ENCODE measurements at places on chromosomes 12 and 14.

- H3K36me3 ChIP-seq = no peaks in the 10 kb centered on the region
- H3K27ac ChIP-seq = no peak within 1 kb of the TSS
- H3K27me3 ChIP-seq = peaks cover 84% of the 10 kb centered on the region
- peak within 1 kb of the TSS; percentile 79 for H3K4me3 ChIP-seq
- DNase-seq = peak; percentile 68
- H3K4me1 ChIP-seq = peaks cover 6% of the 10 kb centered on the region
Measured at GRCh38 chr14:32938719-32939253, at the start of gene NPAS3. Gene NPAS3, plus strand, starts transcription at chr14:32938879.

- H3K27me3 ChIP-seq = no peaks in the 10 kb centered on the region
- no peaks in the 10 kb centered on the region for H3K36me3 ChIP-seq
- H3K27ac ChIP-seq = no peak overlapping the region
- no peak overlapping the region for H3K4me3 ChIP-seq
- peaks cover 3% of the 10 kb centered on the region for H3K4me1 ChIP-seq
Measured at GRCh38 chr12:39378341-39378740, 64.6 kb downstream of the KIF21A start.

GRCh38 chr12:2322554-2323120, 269.9 kb downstream of the CACNA1C start:
- H3K4me3 ChIP-seq = no peak overlapping the region
- H3K4me1 ChIP-seq = peaks cover 43% of the 10 kb centered on the region
- peak overlapping the region; percentile 42 for H3K27ac ChIP-seq

DNA sequence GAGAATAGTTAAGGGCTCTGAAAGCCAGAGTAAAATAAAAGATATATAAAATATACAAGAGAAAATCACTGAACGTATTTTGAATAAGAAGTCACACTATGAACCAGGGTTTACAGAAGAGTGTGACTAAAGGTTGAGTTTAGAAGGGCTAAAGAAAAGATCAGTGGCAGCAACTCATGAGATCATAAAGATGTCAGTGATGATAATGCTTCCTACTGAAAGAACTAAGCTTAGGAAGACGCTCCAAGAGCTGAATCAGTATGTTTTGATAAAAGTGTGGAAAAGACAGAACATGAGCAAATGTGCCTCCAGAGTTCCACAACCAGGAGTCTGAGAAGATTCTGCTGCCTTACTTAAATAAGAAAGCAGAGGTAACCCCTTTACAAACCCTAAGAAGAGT, 74.6 kb downstream of the KITLG start:
- H3K4me3 ChIP-seq = no peak overlapping the region
- no peak for DNase-seq
- H3K27ac ChIP-seq = no peak overlapping the region
- H3K27me3 ChIP-seq = no peaks in the 10 kb centered on the region
- H3K36me3 ChIP-seq = no peaks in the 10 kb centered on the region
- H3K4me1 ChIP-seq = no peaks in the 10 kb centered on the region

DNA sequence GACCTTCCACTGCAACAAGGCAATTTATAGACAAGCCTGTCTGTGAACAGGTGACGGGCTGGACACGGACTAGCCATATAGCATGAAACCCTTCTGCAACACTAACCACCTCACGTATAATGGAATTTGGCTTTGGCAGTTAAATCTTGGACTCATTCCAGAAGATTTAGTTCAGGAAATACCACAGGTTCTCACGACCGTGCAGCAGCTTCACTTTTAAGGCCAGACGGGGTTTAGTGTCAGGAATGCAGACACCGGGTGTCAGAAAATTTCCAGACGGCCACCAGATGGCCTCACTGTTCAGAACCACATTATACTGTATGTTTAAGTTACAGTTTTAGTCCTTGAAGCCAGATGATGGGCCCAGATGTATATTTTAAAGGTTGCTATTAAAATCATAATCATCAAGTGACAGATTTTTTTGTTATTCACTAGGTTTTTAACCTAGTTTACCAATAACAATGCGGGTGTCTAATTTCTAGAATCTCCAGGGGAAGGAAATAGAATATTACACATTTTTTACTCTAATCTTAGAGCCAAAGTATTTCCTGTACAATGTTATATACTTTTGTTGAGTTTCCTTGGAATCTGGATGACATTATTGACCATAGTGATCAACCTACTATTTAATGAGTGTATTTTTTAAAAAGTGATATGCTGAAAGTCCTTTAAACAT, 90.5 kb upstream of the TMPO start:
- no peak overlapping the region for H3K4me3 ChIP-seq
- no peaks in the 10 kb centered on the region for H3K36me3 ChIP-seq
- H3K27ac ChIP-seq = no peak overlapping the region
- H3K4me1 ChIP-seq = peaks cover 7% of the 10 kb centered on the region

GRCh38 chr12:116544656-116545055, 14.5 kb upstream of the MAP1LC3B2 start:
- H3K27ac ChIP-seq = no peak overlapping the region
- peaks cover 21% of the 10 kb centered on the region for H3K4me1 ChIP-seq
- no peaks in the 10 kb centered on the region for H3K36me3 ChIP-seq
- DNase-seq = no peak
- no peak overlapping the region for H3K4me3 ChIP-seq
- no peaks in the 10 kb centered on the region for H3K27me3 ChIP-seq

DNA sequence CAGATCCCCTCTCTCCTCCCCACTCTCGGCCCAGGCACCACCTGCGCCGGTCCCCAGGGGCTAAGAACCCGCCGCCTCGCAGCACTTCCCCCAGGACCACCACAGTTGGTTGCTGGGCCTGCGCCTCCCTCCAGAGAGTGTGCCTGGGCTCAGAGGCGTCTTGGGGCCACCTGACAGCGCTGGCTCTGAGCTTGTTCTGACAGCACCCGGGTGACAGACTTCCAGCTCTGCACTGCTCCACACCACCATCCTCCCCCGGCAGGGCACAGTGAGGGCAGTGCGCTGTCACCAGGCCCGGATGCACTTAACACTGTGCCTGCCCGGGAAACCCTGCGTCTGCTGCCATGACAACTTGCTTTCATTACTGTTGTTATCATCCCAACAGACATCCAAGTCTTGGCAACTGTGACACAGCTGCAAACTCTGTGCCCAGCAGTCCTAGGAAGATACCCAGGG, 6.6 kb downstream of the BRF1 start:
- no peaks in the 10 kb centered on the region for H3K27me3 ChIP-seq
- DNase-seq = no peak
- no peaks in the 10 kb centered on the region for H3K4me1 ChIP-seq
- H3K4me3 ChIP-seq = no peak overlapping the region

DNA sequence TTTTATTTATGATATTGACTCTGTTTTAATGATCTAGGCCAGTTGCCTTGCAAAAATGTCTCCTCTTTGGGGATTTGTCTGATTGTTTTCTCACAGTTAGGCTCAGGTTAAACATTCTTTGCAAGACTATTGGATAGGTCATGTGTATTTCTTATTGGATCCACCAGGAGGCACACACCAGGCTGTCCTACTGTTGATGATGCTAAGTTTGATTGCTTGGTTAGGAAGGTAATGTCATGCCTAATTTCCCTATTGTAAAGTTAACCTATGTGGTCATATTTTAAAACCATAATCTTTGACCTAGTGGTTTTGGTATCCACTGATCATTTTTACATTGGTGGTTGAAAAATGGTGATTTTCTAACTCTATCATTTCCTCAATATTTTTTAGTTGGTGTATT, 137.1 kb downstream of the BRMS1L start:
- H3K4me1 ChIP-seq = no peaks in the 10 kb centered on the region
- no peak for DNase-seq

GRCh38 chr14:92931681-92932447, 8.9 kb downstream of the CHGA start:
- H3K27me3 ChIP-seq = no peaks in the 10 kb centered on the region
- no peaks in the 10 kb centered on the region for H3K4me1 ChIP-seq
- no peak overlapping the region for H3K4me3 ChIP-seq
- H3K36me3 ChIP-seq = no peaks in the 10 kb centered on the region
- H3K27ac ChIP-seq = no peak overlapping the region

DNA sequence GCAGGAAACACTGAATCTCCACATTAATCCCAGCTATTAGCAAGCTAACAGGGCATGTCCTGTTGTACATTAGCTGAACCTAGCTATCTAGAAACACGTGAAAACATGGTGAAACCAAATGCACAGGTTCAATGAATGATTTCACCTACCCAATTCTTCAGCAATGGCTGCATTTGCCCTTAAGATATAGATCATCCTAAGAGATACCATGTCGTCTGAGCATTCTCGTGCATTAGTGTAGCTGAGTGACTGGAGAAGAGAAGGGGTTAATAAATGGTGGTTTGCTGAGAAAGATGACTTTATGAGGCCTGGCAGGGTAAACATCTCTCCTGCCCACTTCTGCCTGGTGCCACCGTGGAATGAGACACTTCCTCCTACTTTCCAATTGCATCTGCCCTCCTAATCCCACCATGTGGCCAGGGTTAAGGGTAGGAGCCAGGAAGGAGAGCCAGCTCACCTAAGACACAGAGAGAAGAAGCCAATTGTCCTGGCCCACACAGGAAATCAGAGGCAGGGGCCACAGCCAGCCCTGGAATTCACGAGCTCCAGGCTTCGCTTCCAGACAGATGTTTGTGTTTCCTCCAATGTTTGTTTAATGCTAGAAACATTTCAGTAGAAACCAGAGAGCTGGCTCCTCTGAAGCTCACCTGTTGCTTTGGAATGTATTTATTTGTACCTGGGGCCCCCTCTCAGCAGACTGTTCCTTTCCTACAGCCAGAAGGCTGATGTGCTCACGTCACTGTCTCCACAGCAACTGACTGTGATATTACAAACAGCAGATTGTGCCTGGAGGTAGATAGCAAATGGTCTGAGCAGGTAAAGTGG, 126.0 kb upstream of the PARP11 start:
- H3K27ac ChIP-seq = no peak overlapping the region
- H3K36me3 ChIP-seq = no peaks in the 10 kb centered on the region
- H3K4me3 ChIP-seq = no peak overlapping the region
- no peak for DNase-seq

- H3K27ac ChIP-seq = no peak overlapping the region
- DNase-seq = no peak
- peaks cover 2% of the 10 kb centered on the region for H3K36me3 ChIP-seq
- no peaks in the 10 kb centered on the region for H3K27me3 ChIP-seq
Measured at GRCh38 chr12:121227294-121227693, 17.4 kb downstream of the P2RX4 start.

- peak overlapping the region; percentile 43 for H3K4me3 ChIP-seq
- peak overlapping the region; percentile 89 for H3K27ac ChIP-seq
- H3K4me1 ChIP-seq = peaks cover 21% of the 10 kb centered on the region
- DNase-seq = no peak
- H3K36me3 ChIP-seq = peaks cover 35% of the 10 kb centered on the region
- H3K27me3 ChIP-seq = no peaks in the 10 kb centered on the region
Measured at GRCh38 chr12:123390498-123391426, 6.8 kb downstream of the KMT5A start.

GRCh38 chr12:52191841-52192791, at the start of gene KRT80:
Gene KRT80, minus strand, starts transcription at chr12:52192014. Its CDS starts 112 bp downstream, at chr12:52191902.
- H3K36me3 ChIP-seq = no peaks in the 10 kb centered on the region
- H3K27me3 ChIP-seq = peaks cover 2% of the 10 kb centered on the region
- H3K4me1 ChIP-seq = peaks cover 27% of the 10 kb centered on the region
- DNase-seq = peak; percentile 99

GRCh38 chr14:63745858-63746425, 18.1 kb upstream of the SGPP1 start:
- no peak overlapping the region for H3K27ac ChIP-seq
- no peak overlapping the region for H3K4me3 ChIP-seq
- H3K27me3 ChIP-seq = no peaks in the 10 kb centered on the region
- H3K4me1 ChIP-seq = no peaks in the 10 kb centered on the region
- no peak for DNase-seq

DNA sequence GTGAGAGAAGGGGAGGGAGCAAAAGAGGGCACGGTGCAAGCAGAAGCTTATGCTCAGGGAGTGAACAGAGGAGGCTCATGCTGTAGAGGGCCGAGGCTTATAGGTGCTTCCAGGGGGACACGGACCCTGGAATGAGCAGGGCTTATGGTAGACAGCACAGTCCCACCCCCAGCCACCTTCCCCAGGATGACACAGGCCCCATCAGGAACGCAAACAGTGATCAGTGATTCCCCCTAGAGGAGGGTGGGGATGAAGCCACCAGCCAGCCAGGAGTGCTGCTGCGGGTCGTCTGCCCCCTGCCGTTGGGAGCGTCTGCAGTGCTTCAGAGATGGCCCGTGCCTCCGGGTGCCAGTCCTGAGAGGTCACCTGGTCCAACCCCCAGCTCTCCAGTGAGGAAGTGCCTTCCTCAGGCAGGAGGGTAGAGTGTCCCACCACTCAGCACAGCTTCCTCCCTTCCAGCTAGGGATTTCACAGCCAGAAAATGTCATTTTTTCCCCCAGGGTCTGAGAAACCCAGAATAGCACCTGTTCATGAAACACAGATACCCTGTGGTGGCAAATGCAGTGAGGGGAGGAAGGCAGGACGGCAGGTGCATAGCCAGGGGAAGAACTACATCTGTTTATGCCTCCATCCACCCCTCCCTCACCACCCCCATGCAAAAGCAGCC, 60.7 kb downstream of the SLC6A12 start:
- no peak overlapping the region for H3K27ac ChIP-seq
- no peaks in the 10 kb centered on the region for H3K4me1 ChIP-seq

DNA sequence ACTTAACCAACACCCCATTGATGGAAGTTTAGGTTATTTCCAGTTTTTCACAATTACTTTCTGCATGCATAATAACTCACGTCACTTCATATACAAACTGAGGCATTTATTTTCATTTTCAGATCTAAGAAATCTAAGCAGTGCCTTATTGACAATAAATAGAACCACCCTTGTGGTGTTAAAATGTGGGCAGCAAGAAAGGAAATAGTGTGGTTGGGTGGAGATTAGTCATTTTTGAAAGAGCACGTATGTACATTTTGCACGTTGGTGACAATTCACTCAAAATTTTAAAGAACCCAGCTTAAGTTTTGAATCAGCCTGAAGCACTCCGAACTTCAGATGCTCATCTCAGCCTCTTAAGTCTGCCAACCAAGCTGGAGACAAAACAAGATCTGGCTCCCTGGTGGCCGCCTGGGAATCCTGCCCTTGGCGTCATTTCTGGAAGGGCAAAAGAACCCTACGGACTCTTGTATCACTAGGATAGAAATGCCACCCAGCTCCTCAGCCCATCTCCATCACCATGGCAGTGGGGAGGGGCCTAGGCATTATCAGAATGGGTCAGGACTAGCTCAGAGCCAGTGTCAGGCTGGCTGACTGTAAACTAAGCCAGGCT, 89.5 kb upstream of the BCL2L14 start:
- no peaks in the 10 kb centered on the region for H3K36me3 ChIP-seq
- peak; percentile 27 for DNase-seq
- no peaks in the 10 kb centered on the region for H3K27me3 ChIP-seq
- no peaks in the 10 kb centered on the region for H3K4me1 ChIP-seq
- no peak overlapping the region for H3K27ac ChIP-seq

GRCh38 chr14:39393289-39393688, 38.9 kb downstream of the FBXO33 start:
- no peak overlapping the region for H3K27ac ChIP-seq
- no peak overlapping the region for H3K4me3 ChIP-seq
- no peaks in the 10 kb centered on the region for H3K27me3 ChIP-seq
- no peak for DNase-seq
- no peaks in the 10 kb centered on the region for H3K4me1 ChIP-seq

DNA sequence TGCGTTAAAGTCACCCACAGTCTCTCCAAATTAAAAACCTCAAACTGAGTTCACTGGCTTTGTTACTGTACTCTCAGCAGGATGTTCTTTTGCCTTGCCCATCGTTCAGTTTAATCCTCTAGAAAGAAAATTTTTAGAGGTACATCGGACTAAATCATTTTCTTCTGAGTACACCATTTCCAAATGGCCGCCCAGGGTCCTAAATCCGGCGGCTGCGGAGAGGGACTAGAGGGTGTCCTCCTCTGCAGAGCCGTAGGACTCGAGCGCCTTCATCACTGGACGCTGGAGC, 1.4 kb downstream of the LIN7A start:
- DNase-seq = no peak
- H3K36me3 ChIP-seq = no peaks in the 10 kb centered on the region
- H3K4me1 ChIP-seq = no peaks in the 10 kb centered on the region
- peak overlapping the region; percentile 77 for H3K4me3 ChIP-seq
- peaks cover 10% of the 10 kb centered on the region for H3K27me3 ChIP-seq
- no peak overlapping the region for H3K27ac ChIP-seq
